ENCODE measurements at places on chromosomes 5 and 9.

DNA sequence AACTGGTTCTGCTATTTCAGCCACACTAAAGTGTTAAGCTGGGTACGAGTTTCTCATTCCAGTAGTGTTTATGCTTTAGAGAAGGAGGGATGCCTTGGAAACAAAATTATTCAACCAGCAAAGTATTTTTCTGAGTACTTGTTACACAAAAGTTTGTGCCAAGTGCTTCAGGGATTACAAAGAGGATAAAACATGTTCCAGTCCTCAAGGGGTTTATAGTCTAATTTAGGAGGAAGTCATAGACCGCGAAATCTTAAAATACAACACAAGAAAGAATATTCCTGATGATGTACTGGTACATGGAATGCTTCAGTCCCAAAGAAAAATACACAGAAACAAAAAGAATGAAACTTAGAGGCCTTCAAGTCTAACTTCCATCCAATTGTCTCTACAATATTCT, 85.4 kb upstream of the NR4A3 start:
- DNase-seq: no peak

GRCh38 chr5:1805736-1806135, 4.5 kb downstream of the NDUFS6 start:
- no peak for DNase-seq

DNA sequence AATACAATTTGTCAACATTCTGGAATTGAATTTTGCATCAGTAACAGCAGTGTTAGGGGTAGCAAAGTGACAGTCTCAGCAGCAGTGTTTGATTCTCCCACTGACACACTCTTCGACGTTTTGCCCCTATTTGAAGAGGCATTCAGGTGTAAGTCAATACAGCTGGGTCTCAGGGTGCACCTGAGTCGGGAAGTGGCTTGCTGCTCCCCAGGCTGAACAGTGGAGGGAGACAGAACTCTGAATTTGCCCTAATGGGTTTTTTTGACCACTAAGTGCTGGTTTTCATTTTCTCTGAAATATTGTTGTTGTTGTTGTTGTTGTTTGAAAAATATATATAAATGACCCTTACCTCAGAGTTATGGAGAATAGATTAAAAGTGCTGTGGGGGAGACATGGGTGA, 223.2 kb downstream of the TLR4 start:
- no peak for DNase-seq

GRCh38 chr9:38432922-38433510, 8.8 kb upstream of the IGFBPL1 start:
- DNase-seq: peak; percentile 59

DNA sequence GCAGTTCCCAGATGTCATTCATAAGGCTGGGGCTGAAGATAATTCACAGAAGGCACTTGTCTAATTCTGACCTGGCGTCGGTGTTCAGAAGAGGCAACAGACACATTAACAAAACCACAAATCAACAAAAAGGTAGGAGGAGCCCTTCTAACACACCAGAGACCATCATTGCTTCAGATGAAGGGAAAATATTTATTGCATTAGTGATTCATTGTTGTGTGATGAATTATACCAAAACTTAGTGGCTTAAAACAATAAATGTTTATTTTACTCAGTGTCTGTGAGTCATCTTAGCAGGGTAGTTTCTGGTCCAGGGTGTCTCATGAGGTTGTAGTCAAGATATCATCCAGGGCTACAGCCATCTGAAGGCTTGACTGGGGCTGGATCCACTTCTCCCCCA, 91.3 kb upstream of the KIF2A start:
- DNase-seq: no peak
